ENCODE measurements at places on chromosomes 11 and 22.
A peak's percentile ranks its signal among the peaks of the same experiment; 100 is the strongest.

DNA sequence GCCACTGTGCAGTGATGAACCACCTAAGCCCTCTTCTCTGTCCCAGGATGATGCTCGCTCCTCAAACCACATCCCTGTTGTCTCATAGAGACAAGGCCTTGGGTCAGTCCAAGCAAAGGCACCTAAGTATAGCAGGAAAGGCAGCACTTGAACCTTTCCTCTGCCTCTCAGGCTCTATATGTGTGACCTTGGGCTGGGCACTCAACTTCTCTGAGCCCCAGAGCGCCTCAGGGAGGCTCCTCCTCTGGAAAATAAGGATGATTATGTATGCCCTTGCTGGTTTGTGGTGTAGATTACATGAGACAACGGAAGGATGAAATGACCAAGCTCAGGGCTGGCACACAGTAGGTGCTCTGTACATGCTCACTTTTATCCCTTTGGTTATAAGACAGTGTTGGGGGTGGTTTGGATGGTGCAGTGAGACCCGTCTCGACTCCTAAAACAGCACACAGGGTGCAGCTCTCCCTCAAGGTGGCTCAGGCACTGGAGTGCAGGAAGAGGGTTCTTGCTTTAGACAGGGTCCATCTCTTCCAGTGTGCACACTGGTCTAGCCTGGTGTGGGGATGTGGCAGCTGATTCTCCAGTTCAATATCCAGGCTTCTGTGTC, 40.2 kb upstream of the ACCSL start:
- no peak for DNase-seq

DNA sequence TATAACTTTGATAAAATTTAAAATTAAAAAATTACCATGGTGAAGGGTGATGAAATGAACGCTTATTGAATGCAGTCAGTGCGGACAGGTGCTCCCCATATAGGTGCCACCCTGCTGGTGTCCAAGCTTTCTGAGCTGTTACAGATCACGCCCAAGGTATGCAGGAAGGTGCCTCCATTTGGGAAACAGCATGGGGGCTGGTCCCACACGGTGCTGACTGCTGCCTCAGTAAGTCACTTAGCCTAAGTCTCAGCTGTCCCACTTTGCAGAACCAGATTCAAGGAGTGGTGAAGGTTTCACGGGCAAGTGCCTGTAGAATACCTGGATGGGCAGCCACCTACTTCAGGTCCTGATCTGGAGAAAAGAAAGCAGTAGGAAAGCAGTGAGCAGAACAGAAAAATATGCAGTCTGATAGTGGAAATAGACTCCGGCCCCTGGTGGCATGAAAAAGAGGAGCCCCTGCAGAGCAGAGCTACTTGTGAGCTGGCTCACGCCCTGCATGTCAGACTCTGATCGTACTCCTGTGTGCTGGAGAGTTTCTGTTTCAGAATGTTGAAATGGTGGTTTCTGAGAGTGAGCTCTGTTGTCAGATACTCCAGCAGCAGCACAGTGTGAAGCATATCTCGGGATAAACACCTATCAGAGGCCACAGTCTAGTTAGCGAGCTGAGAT, 33.2 kb downstream of the ADORA2A start:
- DNase-seq, result no peak

DNA sequence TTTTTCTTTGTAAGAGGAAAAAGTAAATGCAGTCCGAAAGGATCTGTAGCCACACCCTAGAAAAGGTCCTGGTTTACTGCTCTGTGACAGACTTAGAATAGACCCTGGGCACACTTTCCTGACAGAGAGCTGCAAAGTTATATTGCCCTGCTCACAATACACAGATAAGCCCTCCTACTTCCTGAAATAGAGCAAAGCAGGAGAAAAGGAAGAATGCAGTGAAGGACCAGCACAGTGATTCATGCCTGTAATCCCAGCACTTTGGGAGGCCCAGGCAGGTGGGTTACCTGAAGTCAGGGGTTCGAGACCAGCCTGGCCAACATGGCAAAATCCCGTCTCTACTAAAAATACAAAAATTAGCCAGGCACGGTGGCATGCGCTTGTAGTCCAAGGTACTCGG, 2.2 kb downstream of the CYB561A3 start:
- no peak for DNase-seq

- no peak for DNase-seq
Measured at GRCh38 chr11:74669211-74670160, 61.7 kb downstream of the CHRDL2 start.

DNA sequence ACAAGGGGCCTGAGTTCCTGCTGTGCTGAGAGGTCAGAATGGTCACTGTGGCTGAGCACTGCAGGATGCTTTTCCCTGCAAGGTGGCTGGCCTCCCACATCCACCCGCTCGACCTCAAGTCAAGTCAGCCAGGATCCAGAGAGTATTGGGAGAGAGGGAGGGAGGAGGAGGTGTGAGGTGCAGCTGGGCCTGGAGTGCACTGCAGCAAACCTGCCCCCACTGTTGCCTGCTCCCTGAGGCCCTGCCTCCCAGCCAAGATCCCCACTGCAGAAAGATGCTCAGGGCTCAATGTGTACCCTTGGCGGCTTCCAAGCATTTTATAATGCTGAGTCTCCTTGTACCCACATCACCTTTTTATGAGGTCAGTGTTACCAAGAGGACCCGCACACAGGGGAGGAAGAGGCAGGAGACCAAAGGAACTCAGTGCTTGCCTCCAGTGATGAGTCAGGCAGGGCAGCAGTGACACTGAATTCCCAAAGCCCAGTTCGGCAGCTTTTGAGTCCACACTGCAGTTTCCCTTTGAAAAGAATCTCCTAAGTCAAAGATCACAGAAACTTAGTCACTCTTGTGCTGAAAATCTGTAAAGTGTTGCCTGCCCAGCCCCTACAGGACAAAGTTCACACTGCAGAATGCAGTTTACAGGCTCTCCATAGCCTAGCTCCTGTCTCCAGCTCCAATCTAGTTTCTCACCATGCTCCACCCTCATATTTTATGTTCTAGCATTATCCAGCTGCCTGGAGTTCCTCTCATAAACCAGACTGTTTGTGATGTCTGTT, 3.1 kb downstream of the ENDOD1 start:
- peak; percentile 40 for DNase-seq

- DNase-seq, result no peak
Measured at GRCh38 chr11:71282581-71283351, 30.4 kb upstream of the SHANK2 start.

Data from GM13977 (cell line).